Activated naive CD8-positive, alpha-beta T cell treated with anti-CD3 and anti-CD28 coated beads, Interleukin-2, amount 50 U/mL, for 16 hours (primary cell): ENCODE measurements at places on chromosomes 5 and 9.

- no peak for DNase-seq
These were observed 1021.2 kb downstream of the NR2F1-AS1 start for GRCh38 chr5:92559781-92560180.

DNA sequence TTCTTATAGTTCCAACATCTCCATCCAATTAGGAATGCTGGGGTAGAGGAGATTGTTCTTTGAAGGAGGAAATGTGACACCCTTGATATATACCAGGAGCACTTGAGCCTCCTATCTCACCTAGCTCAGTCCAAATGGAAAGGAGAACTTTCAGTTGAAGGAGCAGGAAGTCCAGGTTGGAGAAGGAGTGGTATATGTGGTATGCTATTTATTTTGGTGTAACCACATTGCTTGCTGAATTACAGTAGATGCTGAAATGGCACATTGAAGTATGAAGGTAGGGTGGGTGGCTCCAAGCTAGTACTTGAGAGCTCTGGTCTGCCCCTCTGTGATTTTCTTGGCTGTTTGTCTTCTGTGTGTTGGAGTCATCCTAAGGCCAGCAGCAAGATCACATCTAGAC is 6.1 kb downstream of the CSNK1G3 start:
- DNase-seq = no peak

DNA sequence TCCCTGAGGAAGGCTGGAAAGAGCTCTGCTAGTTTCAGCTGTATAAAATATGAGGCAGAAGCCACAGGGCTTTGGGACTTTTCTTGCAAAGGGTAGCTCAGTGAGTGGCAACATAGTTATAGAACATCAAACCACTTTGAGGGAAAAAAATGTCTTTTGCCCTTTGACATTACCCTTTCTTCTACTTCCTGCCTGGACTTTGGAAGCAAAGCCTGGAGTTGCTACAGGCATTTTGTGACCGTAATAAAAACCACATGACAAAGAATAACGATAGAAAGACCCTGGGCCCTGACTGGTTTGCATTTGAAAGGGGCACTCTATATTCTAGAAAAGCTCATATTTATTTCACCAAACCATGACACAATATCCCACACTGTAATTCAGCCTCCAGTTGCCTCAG is 440.9 kb downstream of the DIRAS2 start:
- no peak for DNase-seq

- no peak for DNase-seq
These were observed 40.8 kb upstream of the ANKRD31 start for GRCh38 chr5:75277463-75277862.

DNA sequence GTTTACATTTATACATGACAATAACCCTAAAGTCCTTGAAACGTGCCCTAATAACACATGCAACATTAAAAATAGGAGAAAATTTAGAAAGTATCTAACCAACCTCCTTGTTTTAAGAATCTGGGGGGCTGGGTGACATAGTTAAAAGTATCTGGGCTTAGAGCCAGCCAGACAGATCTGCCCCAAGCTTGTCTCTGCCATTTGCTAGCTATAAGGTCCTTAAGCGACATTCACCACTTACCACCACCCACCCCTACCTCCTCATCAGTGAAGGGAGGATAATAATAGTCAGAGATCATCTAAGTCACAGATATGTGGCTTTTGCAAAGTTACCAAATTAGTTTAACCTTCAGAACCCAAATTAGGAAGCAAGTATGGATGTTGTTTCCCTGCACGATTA is 33.8 kb upstream of the CAST start:
- DNase-seq = no peak

DNA sequence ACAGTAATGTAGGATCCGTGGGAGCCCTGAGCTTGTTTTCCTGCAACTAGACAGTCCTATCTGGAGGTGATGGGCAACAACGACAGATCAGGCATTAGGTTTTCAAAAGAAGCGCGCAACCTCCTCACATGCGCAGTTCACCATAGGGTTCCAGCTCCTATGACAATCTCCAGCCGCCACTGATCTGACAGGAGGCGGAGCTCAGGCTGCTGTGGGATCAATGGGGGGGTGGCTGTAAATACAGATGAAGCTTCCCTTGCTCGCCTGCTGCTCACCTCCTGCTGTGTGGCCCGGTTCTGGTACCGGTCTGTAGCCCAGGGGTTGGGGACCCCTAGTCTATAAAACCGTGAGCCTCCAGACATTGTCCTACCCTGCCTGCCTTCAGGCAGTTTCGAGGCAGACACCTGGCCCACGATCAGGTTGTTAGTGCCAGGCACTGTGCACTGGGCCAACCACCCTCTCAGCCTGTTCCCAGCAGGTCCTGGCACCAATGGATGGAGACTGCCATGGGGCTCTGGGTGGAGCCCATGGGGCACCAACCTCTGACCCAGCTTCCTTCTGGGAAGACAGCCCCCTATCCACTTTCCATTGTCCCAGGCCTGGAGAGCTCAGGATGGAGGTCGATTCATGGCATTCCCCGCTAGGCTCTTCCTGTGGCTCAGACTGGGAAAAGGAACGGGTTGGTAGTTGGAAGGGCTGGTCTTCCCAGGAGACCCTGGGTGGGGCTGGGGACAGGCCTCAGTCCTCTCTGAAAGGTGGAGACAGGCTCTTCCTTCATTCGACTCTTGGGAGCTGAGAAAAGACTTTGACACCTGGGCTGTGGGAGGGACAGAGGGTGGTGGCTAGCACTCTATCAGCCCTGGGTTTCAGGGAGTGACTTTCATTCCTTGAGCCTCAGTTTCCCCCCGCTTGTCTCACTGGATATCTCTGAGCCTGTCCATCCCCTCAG is 1.7 kb downstream of the ENDOG start:
- no peak for DNase-seq

DNA sequence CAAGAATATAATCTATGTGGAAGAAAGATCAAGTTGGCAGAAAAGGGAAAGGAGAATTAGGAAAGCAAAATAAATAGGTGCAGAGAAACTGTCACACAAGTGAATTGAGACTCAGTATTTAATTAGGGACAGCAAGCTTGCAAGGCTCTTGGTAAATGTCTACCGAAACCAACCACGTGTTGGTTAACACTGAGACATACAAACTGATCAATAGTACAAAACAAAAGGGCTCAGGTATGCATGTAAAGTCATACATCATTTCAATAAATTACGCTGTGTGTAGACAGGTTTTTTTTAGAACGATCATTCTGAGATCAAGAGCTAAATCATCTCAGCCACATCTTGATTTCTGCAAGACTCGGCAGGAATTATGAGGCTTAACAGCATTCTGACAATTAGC is 225.4 kb downstream of the EBF1 start:
- DNase-seq = no peak

DNA sequence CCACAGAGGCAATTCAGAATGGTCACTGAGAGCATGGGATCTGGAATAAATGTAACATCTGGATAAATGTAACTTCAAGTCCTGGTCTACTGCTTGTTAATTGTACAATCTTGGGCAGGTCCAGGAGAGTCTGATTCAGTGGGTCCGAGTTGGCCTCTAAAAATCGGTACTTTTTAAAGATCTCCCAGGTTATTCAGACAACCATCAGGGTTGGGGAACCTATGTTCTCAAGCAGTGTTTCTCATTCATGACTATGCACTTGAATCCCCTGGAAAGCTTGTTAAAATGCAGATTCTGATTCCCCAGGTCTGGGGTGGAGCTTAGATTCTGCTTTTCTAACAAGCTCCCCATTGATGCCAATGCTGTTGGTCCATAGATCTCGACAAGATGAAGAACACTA is 14.8 kb downstream of the ANXA1 start:
- no peak for DNase-seq

DNA sequence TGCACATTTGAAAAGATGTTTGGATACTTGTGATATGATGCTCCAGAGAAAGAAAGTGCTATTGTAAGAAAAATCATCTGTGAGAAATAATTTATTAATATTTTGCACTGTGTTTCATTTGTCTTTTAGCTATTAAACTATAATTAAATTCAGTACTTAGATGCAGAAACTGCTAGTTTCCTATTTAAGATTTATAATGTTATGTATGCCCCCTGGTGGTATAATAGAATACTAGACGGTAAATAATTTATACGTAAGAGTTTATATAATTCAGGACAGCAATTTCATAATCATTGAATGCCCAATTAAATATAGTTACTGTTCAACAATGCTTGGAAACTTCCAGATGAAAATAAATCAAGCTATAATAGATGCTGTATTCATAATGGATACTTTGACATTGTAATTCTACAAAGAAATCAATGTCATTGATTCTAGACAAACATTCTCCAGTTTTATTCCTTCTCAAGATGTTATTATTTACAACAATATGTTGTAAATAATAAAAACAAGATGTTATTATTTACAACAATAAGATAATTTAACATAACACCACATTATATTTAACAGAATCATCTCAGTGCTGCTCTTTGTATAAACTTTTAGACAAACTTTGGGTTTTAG is 101.0 kb downstream of the TMEM232 start:
- DNase-seq = no peak

DNA sequence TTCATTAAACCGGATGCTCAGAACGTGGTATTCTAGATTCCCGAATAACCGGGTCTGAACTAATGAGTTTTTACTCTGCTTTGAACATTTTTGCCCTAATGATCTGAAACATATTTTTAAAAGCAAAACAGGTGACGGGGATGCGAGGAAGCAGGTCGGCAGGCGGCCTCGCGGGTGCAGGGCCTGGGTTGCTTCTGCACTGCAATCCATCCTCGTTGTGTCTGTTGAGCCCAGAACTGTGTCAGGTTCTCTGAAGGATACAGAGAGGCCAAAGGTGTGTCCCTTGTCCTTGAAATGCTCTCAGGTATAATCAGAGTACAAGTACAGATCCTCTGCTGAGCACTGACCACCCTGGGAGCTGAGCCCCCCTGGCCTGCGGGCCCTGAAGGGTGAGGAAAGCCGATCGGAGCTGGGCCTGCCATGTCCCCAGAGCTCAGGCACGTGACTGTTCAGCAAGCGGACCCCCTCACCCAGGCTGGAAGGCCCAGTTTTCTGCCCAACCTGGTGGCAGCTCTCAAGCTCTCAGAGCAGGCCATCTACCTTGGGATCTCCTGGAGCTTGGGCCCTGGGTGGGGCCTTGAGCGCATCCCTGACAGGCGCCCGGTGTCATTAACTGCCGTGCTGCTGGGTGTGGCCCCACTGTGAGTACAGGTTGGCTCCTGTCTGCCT is 151.8 kb downstream of the OLFM1 start:
- no peak for DNase-seq

- no peak for DNase-seq
These were observed 70.1 kb downstream of the ZFAND5 start for GRCh38 chr9:72294936-72295335.

- no peak for DNase-seq
These were observed 804 bp downstream of the TTC39B start for GRCh38 chr9:15306068-15306756.

GRCh38 chr5:23461576-23461975 is 45.8 kb upstream of the PRDM9 start:
- no peak for DNase-seq

- DNase-seq = no peak
These were observed 477.1 kb downstream of the SPOCK1 start for GRCh38 chr5:137022043-137022442.

DNA sequence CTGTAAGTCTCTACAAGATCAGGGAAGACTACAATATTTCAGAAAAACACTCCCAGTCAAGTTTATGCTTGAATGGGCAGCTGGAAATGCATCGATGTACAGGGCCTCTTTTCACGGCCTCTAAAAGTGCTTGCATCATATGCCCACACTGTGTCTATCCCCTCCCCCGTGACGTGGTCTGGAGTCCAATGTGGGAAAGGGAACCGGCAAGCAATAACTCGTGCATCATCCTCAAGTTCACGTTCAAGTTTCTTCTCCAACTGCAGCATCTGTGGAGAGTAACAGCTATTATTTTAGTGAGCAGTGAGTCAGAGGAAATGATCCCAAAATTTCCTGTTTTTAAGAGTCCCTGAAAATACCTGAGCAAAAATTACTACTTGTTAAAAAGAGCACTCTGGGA is 22.3 kb downstream of the ATPSCKMT start:
- no peak for DNase-seq

- DNase-seq = no peak
These were observed 33.2 kb downstream of the SLC36A1 start for GRCh38 chr5:151480384-151481293.

- no peak for DNase-seq
These were observed 444 bp upstream of the ZNF354A start for GRCh38 chr5:178730940-178731265.

GRCh38 chr5:93990504-93991070 is 249.2 kb upstream of the POU5F2 start:
- no peak for DNase-seq

- no peak for DNase-seq
These were observed 34.0 kb downstream of the RPS23 start for GRCh38 chr5:82244151-82244550.

GRCh38 chr9:112465352-112465751 is 21.3 kb upstream of the KIAA1958 start:
- DNase-seq = no peak

GRCh38 chr5:54024466-54024865 is 285.9 kb downstream of the ARL15 start:
- DNase-seq = no peak

DNA sequence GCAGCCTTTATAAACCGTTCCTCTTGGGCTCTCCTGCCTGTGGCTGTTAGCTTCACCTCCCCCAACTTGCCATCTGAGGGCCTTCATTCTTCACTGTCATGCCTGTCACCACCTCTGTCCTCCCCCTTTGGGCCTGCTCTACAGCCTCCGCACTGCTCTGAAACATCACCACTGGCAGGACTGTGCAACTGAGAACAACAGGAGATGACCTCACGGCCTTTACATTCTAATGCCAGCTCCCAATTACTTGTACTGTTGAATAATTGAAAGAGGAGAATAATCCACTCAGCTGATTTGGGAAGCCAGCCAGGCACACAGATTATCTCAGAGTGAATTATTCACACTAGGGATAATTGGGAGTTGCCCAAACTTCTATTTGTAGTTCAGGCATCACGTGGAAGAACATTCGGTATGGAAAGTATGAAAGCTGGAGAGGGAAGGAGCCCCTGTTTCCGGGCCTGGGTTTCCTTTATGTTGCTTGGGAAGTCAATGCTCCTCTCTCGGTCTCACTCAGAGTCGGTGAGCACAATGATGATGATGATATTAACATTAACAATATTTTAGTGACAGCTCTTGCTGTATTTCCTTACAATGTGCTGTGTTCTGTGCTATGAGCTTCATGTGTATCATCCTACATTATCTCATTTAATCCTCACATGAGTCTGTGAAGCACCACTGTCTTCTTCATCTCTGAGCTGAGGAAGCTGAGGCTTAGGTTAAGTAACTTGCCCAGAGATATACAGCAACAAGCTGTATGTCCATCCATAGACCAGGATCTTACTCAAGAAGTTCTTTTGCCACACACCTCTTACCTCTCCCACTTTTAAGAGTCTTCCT is 99.3 kb upstream of the LRRTM2 start:
- no peak for DNase-seq

DNA sequence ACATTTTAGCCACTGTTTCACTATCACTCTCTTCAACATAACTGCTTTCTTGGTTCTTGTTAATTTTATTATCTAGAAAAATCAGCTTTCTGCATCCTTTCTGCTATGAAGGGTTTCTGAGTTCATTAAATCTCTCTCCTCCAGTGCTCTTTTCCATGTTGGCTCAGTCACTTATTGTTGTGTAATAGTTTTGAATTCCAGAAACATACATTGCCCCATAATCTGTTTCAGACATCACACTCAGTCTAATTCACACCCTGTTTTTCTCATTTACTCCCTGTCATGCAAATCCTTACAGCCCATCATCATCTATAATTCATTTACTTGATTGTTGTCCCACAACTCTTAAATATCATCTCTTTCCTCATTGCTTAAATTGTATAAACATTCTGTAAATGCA is 176.1 kb upstream of the CDH12 start:
- no peak for DNase-seq
